PC-9 (cell line): ENCODE measurements at places on chromosomes 12 and 14.

DNA sequence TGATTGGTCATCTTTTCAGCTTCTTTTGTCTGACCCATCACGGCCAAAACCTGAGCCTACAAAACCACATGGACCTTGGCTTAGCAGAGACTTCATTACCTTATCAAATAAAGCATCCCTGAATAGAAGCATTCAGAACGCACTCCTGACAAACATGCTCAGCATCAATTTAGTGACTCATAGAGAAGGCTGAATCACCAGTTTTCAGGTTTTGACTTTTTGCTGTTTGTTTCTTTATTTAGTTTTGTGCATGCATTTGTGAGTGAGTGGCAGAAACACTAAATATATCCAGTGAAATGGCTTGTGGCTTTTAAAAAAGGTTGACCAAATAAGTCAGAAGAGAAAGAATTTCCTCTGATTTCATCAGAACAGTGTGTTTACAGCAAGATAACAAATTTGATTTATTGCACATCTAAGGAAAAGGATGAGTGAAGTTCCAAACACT, 19.0 kb upstream of the OVCH1 start:
- DNase-seq, result no peak

- no peak for DNase-seq
These were observed 37.6 kb downstream of the WNK1 start for GRCh38 chr12:789852-790563.

DNA sequence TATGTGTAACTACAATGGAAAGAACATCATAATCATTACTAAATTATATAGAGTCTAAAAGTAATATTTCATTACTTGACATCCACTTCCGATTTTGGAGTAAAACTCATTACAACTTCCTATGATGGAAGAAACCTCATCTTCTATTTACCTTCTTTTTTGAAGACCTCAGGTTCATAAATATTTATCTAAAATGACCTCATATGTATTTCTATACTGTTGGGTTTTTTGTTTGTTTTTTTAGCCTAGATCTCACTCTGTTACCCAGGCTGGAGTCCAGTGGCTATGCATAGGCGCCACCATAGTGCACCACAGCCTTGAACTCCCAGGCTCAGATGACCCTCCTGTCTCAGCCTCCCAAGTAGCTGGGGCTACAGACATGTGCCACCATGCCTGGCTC, 39.9 kb upstream of the BMAL2 start:
- DNase-seq, result no peak

GRCh38 chr14:69536971-69537370, 37.7 kb downstream of the CCDC177 start:
- DNase-seq, result peak; percentile 41
